ENCODE measurements at places on chromosomes 4 and X.

DNA sequence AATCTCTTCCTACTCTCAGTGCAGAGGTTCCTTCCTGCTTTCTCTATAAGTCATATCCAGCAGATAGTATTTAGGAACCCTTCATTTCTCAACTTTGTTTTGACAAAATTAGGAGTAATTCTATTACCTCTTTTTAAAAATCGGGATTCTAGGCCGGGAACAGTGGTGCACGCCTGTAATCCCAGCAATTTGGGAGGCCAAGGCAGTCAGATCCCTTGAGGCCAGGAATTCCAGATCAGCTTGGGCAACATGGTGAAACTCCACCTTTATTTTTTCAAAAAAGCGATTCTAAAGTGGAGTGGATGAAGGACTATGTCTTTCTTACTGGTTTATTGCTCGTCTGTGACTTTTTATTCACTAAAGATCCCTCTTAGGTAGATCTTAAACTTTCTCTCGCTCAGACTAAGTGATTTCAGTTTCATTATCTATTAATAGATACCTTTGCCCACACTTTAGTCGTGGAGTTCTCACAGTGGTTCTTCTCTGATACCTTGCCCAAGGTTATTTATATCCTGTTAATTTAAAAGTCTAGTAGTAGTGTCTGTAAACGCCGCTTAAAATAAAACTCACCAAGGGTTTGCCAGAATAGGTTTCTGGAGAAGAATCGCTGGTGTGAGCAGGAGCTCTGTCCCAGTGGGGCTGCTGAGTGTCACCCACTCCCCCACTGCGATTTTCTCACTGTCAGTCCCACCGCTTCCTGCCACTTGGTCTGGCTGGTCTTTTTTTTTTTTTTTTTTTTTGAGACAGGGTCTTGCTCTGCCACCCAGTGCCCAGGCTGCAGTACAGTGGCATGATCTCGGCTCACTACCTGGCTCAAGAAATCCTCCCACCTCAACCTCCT lies 27.0 kb upstream of the TMEM131L start:
- no peak for DNase-seq

DNA sequence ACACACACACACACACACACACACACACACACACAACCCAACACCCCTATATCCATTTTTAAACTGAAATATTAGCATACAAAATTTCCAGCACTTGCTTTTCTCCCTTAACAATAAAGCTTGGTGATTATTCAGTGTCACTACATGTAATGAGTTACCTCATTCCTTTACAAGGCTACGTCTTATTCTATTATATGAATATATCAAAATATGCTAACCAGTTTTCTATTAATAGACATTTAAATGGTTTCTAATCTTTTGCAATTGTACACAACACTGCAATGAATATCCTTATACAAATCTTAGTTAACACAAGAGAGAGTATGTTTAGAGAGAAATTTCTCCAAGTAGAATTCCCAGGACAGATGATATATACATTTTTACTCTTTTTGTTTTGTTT lies 14.2 kb downstream of the ZNF81 start:
- DNase-seq: no peak

DNA sequence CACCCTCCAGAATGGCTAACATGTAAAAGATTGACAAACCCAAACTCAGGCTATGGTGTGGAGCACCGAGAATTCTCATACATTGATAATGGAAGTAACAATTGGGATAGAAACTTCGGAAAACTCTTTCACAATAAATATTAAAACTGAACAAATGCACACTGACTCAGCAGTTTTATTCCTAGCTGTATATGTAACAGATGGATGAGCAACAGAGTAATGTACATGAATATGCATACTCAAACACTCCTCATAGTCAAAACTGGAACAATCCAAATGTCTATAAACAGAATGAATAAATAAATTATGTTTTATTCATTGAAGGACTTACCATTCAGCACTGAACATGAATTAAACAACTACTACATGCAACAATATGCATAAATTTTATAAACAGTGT lies 37.1 kb upstream of the PDE5A start:
- DNase-seq: no peak

DNA sequence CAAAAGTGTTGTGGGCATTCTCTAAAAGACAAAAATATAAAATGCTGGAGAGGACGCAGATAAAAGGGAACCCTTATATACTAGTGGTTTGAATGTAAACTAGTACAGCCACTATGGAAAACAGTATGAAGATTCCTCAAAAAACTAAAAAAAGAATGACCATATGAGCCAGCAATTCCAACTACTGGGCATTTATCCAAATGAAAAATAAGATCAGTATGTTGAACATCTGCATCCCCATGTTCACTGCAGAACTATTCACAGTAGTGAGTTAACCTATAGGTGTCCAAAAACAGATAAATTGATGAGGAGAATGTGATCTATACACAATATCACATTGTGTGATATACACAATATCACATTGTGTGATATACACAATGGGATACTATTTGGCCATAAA lies 1615.3 kb downstream of the PCDH18 start:
- no peak for DNase-seq

DNA sequence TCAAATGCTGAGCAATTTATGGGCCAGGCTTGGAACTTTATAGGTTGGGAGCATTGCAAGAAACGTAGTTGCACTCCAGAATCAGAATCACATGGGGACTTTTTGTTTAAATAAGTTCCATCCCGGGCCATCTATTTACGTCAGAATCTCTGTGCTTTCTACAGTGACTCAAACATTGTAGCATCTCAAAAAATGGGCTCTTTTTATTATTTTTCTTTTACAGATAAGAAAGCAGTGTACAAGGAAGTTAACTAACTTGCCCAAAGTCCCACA lies 10.2 kb downstream of the CC2D2A start:
- DNase-seq: no peak

GRCh38 chr4:170420255-170420693 lies 330.5 kb upstream of the AADAT start:
- no peak for DNase-seq

DNA sequence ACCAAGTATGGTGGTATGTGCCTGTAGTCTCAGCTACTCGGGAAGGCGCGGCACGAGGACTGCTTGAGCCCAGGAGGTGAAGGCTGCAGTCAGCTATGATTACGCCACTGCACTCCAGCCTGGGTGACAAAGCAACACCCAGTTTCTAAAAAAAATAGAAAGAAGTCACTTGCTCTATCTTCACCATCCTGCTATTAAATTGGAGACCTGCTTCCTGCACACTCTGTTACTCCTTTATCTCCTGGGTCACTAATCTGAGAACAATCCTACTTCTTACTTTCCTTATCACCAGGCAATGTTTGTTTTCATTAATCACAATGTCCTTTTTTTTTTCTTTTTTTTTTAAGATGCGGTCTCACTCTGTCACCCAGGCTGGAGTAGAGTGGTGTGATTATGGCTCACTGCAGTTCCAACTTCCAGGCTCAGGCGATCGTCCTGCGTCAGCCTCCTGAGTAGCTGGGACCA lies 16.2 kb downstream of the PRKX start:
- DNase-seq: no peak

DNA sequence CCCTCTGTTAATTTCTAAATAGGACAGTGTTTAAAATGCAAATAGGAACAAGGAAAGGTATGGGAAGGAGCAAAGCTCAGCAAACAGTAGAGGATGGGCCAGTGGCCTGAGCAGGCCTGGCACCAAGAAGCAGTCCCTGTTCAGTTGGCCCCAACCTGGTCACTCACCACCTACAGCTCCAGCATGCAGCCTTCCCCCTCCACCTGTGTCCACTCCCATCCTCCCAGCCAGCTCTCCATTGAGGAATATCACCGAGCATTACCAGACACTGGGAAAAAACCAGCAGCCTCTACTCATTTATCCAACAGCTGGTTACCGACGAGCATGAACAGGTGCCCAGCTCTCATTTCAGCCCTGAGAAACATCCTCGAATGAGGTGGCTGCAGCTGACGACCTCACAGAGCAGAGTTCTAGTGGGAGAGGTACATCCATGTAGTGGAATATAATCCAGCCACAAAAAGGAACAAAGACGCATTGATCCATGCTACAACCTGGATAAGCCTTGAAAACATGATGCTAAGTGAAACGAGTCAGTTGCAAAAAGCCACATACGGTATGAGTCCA lies 25.6 kb downstream of the CD99L2 start:
- no peak for DNase-seq

DNA sequence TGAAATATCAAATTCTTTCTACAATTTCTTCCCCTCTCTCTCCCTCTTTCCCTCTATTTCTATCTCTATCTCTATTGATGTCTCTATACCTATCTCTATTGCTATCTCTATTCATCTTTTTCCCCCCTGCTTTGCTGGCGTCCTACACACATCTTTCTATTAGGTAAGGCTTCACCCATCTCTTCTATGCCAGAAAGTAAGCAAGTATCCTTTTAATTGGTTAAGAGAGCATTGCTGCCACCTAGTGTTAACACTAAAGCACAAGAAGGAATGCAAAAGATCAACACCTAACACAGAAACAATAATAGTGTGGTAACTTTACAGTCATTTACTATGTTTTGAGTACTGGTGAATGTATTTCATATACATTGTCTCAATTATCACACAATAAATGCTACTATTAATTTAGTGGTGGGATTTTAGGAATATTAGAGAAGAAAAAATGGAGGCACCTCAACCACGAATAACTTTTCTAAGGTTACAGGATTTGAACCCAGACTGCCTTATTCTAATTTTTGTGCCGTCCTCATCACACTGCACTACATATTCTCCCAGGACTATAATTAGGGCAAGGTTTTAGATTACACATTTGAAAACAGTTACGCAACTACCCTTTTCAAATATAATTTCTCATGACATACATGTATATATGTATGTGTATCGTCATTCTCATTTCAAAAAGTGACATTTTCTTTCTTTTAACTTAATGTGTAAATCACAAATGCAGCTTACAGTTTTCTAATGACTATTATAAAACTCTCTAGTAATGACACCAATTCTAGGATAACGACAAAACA lies 3.7 kb upstream of the C4orf36 start:
- peak; percentile 82 for DNase-seq

GRCh38 chr4:147732518-147733235 lies 789 bp downstream of the ARHGAP10 start:
- no peak for DNase-seq

GRCh38 chr4:75497133-75497532 lies 17.1 kb downstream of the RCHY1 start:
- no peak for DNase-seq

DNA sequence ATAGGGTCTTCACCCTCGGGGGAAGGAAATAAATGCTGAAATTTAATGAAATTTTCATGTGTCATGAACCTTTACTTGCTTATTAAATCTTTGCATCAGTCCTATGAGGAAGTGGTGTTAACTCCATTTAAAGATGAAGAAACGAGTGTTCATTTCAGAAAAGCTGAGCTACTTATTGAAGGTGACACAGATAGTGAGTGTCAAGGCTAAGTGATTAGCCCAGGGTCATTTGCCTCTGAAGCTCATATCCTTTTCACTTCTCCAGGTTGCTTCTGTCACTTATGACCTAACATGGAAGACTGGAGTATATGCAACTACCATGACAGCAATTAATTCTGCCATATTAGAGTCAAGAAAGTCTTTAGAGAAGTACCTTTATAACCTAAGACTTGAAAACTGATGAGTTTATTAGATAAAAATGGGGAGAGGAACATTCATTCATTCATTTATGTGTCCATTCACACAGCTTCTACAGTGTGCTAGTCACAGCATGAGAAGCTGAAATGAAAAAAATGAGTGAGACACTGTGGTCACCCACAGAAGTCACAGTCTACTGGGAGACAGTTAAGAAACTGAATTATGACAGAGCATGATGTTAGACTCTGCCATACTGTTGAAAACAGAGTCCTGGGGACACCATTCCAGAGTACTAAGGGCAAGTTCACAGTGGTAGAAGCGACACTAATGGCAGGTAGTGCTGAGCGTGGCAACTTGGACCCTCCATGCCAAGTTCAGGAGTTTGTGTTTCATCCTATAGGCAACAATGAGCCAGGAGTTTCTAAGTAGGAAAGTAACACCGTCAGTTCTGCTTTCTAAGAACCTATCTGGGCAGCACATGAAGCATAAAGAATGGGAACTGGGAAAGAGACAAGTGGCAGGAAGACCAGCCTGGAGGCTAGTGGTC lies 21.3 kb downstream of the ALPK1 start:
- DNase-seq: no peak

DNA sequence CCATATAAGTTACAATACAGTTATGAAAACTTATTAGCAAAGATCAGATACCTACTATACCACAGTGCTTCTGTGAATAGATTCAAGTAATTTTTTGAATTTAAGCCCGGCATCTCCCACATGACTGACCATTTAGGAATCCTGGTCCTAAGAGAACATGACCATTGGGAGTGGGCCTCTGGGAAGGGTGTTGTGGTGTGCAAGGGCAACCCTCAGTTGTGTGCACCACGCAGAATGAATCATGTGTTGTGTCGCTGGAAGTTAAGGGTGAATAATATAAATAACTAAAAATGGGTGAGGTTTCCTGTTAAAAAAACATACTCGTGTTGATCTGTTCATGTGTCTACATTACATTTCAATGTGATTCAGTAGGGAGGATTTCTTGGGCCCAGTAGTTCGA lies 15.5 kb downstream of the CPE start:
- DNase-seq: no peak

- no peak for DNase-seq
Observed at GRCh38 chr4:44071959-44072955, 376.4 kb downstream of the KCTD8 start.

DNA sequence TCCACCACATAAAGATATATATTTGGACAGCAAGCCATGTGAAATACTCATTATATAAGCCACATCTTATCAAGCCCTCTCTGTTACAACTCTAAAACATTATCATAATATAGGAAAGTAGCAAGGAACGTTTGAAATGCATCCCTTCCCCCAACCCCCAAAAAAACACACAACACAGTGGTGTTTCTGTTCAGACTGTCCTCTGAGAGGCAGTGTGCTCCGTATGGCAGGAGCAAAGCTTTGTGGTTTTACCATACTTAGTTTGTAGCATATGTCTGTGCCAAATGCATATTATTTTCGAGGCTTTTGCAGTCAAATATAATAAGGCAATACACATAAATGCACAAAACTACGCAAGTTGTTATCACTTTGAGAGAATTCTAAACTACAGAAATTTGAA lies 194.2 kb downstream of the RAPGEF2 start:
- no peak for DNase-seq

- DNase-seq: no peak
Observed at GRCh38 chr4:69617083-69617694, 22.3 kb downstream of the UGT2A2 start.

- no peak for DNase-seq
Observed at GRCh38 chr4:122099896-122100295, 52.2 kb upstream of the BLTP1 start.

DNA sequence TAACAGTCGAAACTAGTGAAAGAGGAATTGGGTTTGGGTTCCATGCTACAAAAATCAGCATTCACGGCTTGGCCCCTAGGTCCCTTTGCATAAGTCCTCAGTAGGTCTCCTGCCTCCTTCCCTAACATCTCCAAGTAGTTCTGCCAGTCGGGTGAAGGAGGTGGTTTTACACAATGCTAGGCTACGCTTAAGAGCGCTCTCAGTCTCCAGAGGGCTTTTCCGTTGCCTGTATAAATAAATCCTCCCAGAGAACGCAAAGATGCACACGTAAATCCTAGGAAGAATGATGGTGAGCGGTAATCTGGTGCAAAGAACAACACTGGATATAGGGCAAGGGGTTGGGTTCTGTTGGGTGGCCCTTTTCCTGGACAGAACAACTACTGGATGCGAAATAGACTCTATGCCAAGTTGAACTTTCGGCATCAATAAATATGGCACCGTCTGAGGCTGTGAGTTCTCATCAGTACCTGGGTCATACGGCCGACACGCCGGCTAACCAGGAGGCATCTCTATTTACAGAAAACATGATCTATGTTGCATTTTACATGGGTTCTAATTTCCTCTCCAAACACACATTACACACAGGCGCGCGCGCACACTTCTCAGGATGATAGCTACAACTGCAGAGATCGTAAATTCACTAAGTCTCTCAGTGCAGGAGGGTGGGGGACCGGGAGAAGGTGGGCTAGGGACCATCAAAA lies 1.3 kb downstream of the CAMK2D start:
- DNase-seq: no peak

Data from hematopoietic multipotent progenitor cell treated with erythropoietin and hydrocortisone succinate and interleukin-3 and kit ligand, for 15 days (in vitro differentiated cells).